ENCODE measurements at places on chromosomes 11 and 22.

DNA sequence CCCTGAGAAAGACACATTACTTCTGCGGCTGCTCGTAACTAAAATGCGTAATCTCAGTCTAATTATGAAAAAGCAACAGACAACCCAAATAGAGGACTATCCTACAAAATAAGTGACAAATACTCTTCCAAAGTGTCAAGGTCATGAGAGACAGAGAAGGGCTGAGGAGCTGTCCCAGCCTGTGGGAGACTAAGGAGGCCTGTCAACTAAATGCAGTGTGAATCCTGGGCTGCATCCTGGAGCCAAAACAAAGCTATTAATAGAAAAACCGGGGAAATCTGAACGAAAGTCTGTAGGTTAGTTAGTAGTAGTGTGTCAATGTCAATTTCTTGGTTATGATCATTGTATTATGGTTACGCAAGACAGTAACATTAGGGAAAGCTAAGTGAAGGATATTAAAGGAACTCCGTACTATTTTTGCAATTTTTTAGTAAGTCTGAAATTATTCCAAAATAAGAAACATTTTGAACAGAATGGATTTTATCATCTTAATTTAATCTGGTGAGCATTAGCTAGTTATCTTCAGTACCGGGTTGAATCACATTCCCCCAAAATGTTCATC, 39.8 kb upstream of the SLC35C1 start:
- H3K4me1 ChIP-seq = no peaks in the 10 kb centered on the region
- H3K27me3 ChIP-seq = peaks cover 74% of the 10 kb centered on the region
- H3K27ac ChIP-seq = no peak overlapping the region
- no peak for DNase-seq

GRCh38 chr11:99739464-99740089, 718.8 kb downstream of the CNTN5 start:
- H3K27me3 ChIP-seq = no peaks in the 10 kb centered on the region
- DNase-seq = peak; percentile 21

- no peaks in the 10 kb centered on the region for H3K27me3 ChIP-seq
- no peaks in the 10 kb centered on the region for H3K36me3 ChIP-seq
- H3K4me3 ChIP-seq = no peak overlapping the region
Measured at GRCh38 chr22:49119551-49119952, 708.1 kb downstream of the BRD1 start.

GRCh38 chr11:73375830-73376159, 404 bp upstream of the RELT start:
- H3K4me1 ChIP-seq = peaks cover 9% of the 10 kb centered on the region
- peak overlapping the region; percentile 97 for H3K4me3 ChIP-seq
- peaks cover 28% of the 10 kb centered on the region for H3K36me3 ChIP-seq
- no peaks in the 10 kb centered on the region for H3K27me3 ChIP-seq
- DNase-seq = no peak

DNA sequence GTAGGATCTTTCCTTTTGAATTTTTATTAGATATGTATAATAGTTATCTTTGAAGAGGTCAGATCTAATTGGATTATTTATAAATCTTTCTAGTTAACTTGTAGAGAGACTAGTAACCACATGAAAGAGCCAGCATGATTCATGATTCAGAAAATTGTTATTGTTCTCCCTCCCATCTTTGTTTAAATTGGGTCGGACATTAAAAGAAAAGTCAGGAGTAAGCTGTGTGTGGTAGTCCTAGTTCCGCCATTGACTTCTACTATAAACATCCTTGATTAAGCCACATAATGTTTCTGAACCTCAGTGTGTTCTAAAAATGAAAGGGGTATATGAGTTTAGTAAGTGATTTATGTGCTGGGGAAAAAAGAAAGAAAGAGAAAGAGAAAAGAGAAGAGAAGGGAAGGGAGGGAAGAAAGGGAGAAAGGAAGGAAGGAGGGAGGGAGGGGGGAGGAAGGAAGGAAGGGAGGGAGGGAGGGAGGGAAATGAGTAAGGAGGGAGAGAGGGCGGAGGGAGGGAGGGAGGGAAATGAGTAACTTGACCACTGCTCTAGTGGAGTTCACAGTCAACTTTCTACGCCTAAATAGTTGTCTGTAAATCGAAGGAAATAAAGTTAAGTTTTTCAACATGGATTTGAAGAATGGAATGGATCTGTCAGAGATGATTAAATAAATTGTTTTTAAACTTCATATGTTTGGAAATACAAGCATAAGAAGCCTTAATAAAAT, 32.9 kb downstream of the SIK2 start:
- peak overlapping the region; percentile 64 for H3K27ac ChIP-seq
- no peak for DNase-seq
- H3K36me3 ChIP-seq = no peaks in the 10 kb centered on the region
- peaks cover 52% of the 10 kb centered on the region for H3K4me1 ChIP-seq
- no peaks in the 10 kb centered on the region for H3K27me3 ChIP-seq

GRCh38 chr11:75893251-75893650, 78.2 kb downstream of the UVRAG start:
- no peak for DNase-seq
- no peaks in the 10 kb centered on the region for H3K27me3 ChIP-seq
- no peaks in the 10 kb centered on the region for H3K36me3 ChIP-seq
- no peak overlapping the region for H3K27ac ChIP-seq
- H3K4me1 ChIP-seq = no peaks in the 10 kb centered on the region
- no peak overlapping the region for H3K4me3 ChIP-seq

Data from Calu3 (cell line).